Tibial nerve (tissue), 4 donors: ENCODE measurements at places on chromosomes 3 and 15. TPM values are rescaled to one million over a fixed set of nuclear protein-coding genes. Genes with fewer than 3 reads are reported as not detected.

The ASB14 gene
- not detected for total RNA-seq

- DNase-seq, result no peak
- no peak overlapping the region for H3K27ac ChIP-seq
- H3K36me3 ChIP-seq, result peaks cover 11% of the 10 kb centered on the region
- no peaks in the 10 kb centered on the region for H3K27me3 ChIP-seq
Observed at GRCh38 chr3:37126856-37127255, 47.5 kb downstream of the LRRFIP2 start.

- H3K4me3 ChIP-seq, result no peak overlapping the region
- H3K4me1 ChIP-seq, result no peaks in the 10 kb centered on the region
- no peaks in the 10 kb centered on the region for H3K27me3 ChIP-seq
Observed at GRCh38 chr3:51712963-51713362, 6.1 kb downstream of the GRM2 start.

DNA sequence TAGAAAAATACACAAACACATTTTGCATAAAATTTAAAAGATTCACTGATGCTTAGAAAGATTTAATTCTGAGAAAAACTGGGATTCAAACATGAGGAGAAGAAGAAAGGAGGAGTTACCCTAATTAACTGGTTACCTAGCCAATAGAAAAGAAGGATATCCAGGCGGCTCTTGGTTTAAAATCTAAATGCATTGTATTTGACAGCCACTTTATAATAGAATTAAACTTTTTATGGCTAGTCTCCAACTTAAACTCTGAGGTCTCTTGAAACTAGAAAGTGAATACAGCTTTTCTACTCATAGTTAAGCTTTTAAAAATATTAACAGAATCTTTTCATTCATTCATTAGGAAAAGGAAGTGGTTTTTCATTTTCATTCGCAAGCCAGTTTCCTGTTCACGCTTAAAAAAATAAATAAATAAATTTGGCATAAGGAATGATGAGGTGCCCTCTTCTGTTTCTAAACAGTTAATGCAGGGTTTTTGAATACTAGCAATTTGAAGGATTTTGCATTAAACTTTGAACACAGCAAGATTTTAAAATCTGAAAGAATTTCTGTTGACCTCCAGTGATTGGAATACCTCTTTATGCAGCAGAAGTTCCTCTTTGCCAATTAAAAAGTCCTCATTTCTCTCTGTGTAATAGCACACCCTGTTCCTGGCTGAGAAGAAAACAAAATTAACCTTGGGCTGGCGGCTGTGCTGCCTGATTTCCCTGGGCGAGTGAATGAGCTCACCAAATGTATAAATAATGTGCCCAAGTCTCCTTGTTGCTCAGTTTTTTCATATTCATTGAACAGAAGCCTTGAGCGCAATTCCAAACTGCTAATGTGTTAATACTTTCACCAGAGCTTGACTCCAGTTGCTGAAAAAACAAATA is 105.1 kb downstream of the ZMAT3 start:
- H3K4me3 ChIP-seq, result peak overlapping the region; percentile 22
- no peaks in the 10 kb centered on the region for H3K36me3 ChIP-seq
- no peaks in the 10 kb centered on the region for H3K4me1 ChIP-seq
- no peaks in the 10 kb centered on the region for H3K27me3 ChIP-seq
- peak; percentile 18 for DNase-seq
- H3K27ac ChIP-seq, result no peak overlapping the region

DNA sequence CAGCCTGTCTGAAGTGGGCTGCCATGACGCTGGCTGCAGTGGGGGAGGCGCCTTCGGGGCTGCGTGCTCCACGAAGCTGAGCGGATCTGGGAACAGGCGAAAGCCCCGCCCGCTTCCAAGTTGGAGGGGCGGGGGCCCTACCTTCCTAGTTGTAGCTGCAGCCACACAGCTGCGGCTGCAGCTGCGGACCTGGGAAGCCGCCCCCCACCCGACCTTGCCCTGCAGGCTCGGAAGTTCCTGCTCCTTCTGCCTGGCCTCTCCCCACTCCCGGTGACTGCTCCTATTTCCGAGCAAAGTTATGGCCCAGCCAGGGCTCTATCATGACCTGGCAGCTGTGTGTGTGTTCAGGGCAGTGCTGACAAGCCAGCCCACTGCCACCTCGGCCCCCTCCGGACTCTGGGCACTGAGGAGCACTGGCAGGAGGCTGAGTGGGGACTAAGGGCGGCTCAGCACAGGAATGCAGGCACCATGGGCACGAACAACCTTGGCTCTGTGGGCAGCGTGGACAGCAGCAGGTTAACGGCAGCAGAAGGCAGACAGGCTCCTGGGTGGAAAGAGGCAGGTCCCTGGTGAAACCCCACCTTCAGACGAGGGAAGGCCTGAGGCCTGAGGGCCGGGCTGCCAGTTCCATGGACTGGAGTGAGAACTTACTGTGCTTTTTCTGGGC is 352.4 kb upstream of the TMCO5A start:
- DNase-seq, result no peak
- no peak overlapping the region for H3K4me3 ChIP-seq
- no peaks in the 10 kb centered on the region for H3K4me1 ChIP-seq
- H3K27ac ChIP-seq, result no peak overlapping the region
- H3K36me3 ChIP-seq, result no peaks in the 10 kb centered on the region

The SEMA6D gene
- total RNA-seq, result 16.3 TPM
